ENCODE measurements at places on chromosomes 1 and 21. TPM values are rescaled to one million over a fixed set of nuclear protein-coding genes. Genes with fewer than 3 reads are reported as not detected.
A peak's percentile ranks its signal among the peaks of the same experiment; 100 is the strongest.

Gene STIL
- total RNA-seq = 3.9 TPM

Gene RNASEL
- total RNA-seq = 9.5 TPM

Gene SNX7
- total RNA-seq = 80.3 TPM

Gene UQCRHL
- total RNA-seq = 1.9 TPM

Gene S100A9
- total RNA-seq = not detected

Gene S100A7
- not detected for total RNA-seq

DNA sequence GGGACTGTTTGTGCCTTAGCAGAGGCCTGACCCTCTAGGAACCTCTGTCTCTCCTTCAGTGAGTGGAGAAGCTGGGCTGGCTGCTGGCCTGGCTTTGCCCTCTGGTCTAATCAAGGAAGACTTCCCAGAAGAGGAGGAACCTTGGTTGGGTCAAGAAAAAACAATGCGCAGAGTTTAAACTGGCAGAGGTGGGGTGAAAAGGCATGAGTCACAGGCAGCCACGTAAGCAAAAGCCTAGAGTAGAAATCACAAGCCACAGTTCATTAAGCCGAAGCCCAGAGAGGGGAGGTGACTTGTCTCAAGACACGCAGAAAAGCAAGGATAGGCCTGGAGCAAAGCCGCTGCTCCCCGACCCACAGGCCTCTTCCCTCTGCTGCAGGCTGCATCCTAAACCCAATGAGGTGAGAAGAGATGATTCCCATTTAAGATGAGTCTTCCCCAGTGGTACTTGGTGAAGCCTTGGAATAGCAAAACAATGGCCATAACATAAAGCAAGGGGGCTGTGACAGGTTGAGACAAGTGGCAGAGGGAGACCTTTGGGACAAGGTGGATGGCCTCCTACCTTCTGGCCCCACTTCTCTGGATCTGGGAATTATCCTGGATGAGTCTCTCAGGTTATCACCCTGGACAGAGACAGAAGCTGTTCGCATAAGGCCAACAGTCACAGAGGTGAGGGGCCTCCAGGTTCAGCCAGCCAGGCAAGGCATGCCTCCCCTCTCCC lies 7.7 kb downstream of the PDZK1IP1 start:
- DNase-seq = peak; percentile 65

- no peak for DNase-seq
These were observed 4.1 kb downstream of the DCAF8 start for GRCh38 chr1:160258177-160258798.

DNA sequence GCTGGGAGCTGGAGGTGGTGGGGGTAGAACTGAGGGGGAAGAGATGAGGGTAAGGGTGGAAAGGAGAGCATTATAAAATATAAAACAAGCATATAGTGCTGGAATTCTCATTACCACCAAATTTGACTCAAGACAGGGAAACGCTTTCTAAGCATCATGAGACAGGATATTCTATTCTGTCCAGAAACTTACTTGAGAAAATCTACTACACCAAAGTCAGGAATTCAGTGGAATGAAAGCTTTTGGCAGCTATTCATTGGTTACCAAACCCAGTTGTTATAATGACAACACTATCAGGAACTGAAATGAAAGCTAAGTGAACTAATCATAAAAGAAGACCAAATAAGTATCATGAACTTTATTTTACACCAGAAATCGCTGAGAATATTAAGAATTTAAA lies 14.5 kb downstream of the AIDA start:
- peak; percentile 80 for DNase-seq

GRCh38 chr1:31412732-31413404 lies at the start of gene SERINC2:
SERINC2 (plus strand) TSS chr1:31413213; CDS start chr1:31413266, 53 bp downstream.
- no peak for DNase-seq

- DNase-seq = peak; percentile 9
These were observed 40.5 kb downstream of the SLC5A9 start for GRCh38 chr1:48263041-48263440.

GRCh38 chr1:7868070-7868780 lies 15.4 kb upstream of the UTS2 start:
- no peak for DNase-seq

DNA sequence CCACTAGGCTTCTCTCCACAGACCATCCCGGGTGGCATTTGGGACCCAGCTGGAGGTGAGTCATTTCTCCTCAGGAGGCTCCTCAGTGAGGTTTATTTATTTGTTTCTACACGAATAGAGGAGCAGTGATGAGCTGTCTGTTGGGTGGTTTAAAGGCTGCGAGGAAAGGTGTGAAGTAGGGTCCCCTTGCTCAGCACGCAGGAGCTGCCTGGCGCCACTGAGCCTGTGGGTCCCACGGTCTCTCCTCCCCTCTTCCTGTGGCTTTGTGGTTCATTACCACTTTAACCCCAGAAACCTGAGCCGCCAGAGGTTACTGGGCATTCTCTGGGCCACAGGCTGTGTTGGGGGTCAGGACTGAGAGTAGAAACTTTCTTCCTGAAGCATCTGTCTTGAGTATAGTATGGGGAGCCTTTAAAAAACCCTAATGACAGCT lies 39.9 kb downstream of the IL6R start:
- DNase-seq = no peak

DNA sequence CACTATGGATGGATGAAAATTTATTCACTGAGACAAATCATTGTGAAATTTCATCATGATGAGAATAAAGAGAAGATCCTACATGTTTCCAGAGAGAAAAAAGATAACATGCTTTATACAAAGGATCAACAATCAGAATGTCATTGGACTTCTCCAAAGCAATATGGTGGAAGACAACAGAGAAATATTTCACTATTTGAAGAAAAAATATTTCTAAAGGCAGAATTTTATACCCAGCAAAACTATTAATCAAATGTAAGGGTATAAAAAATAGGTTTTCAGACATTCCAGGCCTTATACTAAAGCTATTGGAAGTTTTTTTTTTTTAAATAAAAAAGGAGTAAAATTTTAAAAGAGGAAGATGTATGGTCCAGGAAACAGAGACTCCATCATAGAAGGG lies 100.6 kb upstream of the OLIG2 start:
- DNase-seq = no peak

- DNase-seq = no peak
These were observed 4.5 kb downstream of the MRPS6 start for GRCh38 chr21:34077888-34078287.

GRCh38 chr1:96683931-96684330 lies 37.7 kb upstream of the PTBP2 start:
- no peak for DNase-seq

GRCh38 chr1:96236156-96236739 lies 485.3 kb upstream of the PTBP2 start:
- DNase-seq = peak; percentile 88

DNA sequence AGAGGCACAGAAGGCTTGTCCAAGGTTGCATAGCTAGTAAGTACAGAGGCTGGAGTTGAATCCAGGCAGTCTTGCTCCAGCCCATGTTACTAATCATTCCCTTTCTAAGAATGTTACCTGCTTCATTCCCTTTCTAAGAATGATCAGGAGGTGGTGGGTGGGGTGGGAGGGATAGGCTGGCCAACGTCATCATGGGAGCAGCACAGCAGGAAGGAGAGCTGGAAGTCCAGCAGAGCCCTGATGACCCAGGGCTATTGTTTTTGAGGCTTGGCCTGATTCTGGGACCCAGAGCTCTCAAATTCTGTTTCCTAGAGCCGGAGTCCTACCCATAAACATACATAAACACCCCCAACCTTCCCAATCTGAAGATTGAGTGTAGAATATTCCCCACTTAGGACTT lies 11.8 kb upstream of the CSF1 start:
- DNase-seq = no peak

GRCh38 chr21:44438531-44439210 lies 16.6 kb upstream of the LRRC3 start:
- no peak for DNase-seq

- no peak for DNase-seq
These were observed 75.0 kb downstream of the NEK7 start for GRCh38 chr1:198231779-198232178.

GRCh38 chr1:8889925-8890785 lies 11.7 kb upstream of the ENO1 start:
- DNase-seq = peak; percentile 82

DNA sequence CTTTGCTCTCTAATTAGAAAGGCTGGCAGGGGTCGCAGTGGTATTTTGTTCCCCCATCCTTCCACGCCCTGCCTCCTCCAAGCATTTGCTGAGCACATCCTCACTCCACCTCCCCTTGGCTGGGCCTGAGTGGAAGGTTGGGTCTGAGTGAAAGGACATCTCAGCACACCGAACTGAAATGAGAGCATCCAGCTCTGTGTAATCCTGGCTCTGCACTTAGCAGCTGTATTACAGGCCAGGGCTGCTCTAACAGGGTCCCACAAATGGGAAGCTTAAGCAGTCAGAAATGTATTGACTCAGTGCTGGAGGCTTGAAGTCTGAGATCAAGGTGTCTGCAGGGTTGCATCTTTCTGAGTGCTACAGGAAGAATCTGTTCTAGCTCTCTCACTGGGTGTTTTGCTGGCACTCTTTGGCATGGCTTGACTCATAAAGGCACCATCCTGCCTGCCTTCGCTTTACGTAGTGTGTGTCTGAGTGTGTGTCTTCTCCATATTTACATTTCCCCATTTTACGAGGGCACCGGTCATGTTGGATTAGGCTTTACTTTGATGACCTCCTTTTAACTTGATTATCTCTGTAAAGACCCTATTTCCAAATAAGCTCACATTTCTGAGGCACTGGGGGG lies 48.5 kb upstream of the IGSF21 start:
- no peak for DNase-seq

GRCh38 chr1:200040481-200041138 lies 13.1 kb downstream of the NR5A2 start:
- DNase-seq = no peak

GRCh38 chr1:239178961-239179360 lies 207.4 kb upstream of the CHRM3 start:
- DNase-seq = no peak

DNA sequence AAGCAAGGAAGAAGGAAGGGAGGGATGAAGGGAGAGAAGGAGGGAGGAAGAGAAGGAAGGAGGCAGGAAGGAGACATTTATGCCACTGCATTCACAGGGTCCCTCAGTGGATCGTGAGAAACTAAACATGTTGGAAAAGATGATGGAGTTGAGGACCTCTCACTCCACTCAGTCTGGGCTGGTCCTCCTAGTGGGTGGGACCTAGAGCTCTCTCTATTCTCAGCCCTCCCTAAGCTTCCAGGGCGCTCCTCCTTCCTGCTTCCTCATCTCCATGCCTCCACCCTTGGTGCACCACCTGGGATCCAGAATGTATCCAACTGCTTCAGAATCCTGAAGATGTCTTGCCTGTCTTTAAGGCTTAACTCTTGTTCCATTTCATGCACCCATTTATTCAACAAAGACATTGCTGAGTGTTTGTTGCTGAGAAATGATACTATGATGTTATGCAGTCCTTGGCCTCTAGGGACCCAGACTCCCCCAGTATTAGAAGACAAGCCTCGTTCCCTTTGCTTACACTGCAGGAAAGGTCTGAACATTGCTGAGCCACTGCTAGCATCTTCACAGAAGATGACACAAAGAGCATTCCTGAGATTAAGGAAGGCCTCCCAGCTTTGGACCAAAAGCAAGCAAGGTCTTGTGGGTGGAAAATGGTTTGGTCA lies 88.5 kb downstream of the BEND5 start:
- DNase-seq = no peak

- no peak for DNase-seq
These were observed 160.7 kb downstream of the SDCCAG8 start for GRCh38 chr1:243416495-243416894.

GRCh38 chr1:78280626-78281025 lies 210.1 kb upstream of the PTGFR start:
- peak; percentile 45 for DNase-seq

DNA sequence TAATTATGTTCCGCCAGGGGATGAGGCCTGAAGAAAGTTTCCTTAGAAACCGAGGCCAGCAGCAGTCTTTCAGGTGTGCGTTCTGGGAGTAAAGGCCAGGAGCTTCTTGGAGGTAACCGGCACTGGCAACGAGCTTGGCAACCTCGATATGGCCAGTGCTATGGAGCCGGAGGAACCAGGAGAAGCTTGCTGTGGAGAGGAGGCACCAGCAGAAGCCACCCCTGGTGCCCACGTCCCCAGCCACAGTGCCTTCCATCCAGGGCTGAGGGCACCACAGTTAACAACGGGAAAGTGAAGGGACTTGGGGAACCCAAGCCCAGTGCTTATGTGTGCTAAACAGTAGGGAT lies 41.5 kb upstream of the LIN9 start:
- no peak for DNase-seq
